ENCODE measurements at places on chromosomes 3 and 15.

DNA sequence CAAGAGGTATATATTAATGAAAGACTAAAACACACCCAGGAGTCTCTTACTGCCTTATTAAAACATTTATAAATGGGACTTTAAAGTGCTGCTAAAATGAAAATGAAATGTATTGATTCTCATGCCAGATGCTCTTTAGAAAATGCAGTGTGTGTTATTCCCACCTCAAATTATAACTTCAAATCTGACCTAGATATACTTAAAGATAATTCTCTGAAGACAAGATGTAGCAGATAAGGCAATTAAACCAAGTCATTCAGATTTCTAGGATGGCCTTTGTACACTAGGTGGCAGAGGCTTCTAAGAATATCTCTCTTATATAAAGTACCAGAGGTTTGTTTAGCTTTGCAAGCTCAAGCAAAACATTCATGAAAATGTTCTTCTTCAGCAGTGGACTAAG lies 26.9 kb upstream of the GOLGA8B start:
- no peak for DNase-seq

DNA sequence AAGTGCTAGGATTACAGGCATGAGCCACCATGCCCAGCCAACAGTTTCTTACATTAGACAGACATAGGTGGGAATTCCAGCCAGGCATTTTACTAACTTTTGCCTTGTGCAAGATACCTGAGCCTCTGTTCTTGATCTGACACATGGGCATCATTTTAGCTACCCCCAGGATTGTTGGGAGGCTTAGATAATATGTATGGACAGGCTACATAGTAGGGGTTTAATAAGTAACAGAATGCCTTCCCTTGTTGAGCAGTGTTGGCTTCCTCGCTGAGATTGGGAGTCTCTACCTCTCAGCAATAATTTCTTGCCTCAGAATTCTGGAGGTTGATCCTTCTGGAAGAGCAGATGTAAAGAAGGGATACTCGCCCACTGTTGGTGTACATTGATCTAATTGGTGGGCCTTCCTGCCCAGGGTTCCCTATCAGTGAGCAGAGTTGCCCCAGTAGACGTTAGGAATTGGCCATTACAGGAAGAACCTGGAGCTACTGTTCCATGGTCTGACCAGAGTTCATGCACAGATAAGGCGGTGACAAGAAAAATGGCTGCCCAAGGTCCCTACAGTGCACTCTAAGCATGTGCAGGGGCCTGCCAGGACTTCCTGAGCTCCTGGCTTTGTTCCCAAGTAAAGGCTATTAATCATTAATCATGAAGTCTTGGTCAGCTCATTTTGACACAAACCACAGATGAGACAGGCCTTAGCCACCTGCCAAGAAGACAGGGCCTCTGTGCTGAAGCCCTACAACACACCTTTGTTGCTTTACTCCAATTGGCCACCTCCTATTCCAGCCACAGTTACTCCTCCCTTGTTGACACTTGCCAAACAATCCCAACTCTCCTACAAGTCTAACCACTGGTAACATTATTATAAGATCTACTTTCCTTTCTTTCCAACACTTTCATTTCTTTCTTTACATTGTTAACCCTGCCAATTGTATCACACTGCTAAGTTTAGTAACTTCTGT lies 5.0 kb upstream of the IL17RE start:
- no peak for DNase-seq

- no peak for DNase-seq
Measured at GRCh38 chr3:194178669-194179068, 42.7 kb downstream of the HES1 start.

GRCh38 chr3:100465892-100466777 lies 26.3 kb upstream of the TMEM45A start:
- no peak for DNase-seq
